ENCODE measurements at places on chromosomes 2 and 18.

- peak; percentile 7 for DNase-seq
Observed at GRCh38 chr2:130728007-130728454, 839 bp upstream of the GPR148 start.

DNA sequence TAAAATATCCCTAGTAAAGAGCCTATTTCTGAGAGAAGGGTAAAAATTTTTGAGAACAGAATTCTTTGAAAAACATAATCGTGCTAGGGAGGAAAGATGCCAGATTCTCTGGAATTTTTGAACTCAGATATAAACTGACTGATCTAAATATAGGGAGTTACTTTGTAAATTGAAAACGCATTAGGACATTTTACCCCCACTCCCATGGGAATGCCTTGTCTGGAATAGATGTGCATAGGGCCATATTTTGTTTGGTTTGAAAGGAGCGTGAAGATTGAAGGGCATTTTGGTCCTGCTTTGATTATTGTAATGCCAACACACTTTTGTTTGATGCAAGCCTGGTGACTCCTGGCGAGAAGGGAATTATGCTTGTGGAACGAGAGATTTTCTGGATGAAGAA is 158.7 kb upstream of the DPP10 start:
- no peak for DNase-seq

DNA sequence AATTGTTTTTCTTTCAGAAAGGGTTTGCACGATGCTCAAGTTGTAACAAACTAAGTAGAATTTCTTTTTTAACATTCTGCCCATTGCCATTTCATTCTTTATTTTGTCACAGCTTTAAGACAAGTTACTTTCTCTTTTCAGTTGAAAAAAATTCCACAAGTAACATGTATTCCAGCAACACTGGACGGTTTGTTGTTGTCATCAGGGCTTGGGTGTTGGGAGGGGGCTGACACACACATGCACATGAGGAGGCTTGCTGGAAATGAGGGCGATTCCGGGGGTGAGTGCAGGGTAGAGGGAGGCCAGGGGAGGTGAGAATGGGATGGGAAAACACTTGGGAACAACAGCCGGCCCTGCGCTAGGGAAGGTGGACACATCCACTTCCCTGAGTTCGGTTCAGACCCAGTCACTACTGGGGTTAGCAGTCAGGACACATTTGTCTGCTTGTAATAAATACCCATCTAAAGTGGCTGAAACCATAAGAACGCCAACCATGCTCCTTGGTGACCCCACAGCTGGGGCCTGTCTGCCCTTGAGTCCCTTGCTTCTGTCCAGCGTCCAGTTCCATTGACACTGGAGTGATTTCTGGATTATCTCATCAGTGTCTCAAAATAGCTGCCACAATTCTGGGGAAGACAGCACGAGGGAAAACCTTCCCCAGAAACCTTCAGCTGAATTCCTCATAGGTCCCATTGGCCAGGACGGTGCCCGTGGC is 141.8 kb upstream of the BCL2L11 start:
- DNase-seq: no peak

- DNase-seq: no peak
Observed at GRCh38 chr18:58542426-58543159, 86.3 kb downstream of the ALPK2 start.

DNA sequence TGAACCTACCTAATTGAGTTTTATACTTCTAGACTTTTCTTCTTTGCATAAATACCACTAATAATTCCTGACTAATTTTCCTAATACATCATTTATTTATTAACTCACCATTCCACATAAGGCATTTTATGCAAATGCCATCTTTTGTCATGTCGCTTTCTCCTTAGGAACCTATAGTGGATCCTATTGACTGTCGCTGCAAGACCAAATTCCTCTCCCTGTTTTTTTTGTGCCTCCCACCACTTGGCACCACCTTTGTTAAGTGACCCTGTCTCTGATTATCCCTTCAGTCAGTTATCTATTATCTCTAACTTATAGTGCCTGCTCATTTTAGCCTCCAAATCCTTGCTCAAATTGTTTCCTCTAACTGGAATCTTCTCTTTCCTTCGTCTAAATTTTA is 19.5 kb downstream of the UNC80 start:
- no peak for DNase-seq

- no peak for DNase-seq
Observed at GRCh38 chr2:38745267-38745666, 5.9 kb downstream of the SRSF7 start.

DNA sequence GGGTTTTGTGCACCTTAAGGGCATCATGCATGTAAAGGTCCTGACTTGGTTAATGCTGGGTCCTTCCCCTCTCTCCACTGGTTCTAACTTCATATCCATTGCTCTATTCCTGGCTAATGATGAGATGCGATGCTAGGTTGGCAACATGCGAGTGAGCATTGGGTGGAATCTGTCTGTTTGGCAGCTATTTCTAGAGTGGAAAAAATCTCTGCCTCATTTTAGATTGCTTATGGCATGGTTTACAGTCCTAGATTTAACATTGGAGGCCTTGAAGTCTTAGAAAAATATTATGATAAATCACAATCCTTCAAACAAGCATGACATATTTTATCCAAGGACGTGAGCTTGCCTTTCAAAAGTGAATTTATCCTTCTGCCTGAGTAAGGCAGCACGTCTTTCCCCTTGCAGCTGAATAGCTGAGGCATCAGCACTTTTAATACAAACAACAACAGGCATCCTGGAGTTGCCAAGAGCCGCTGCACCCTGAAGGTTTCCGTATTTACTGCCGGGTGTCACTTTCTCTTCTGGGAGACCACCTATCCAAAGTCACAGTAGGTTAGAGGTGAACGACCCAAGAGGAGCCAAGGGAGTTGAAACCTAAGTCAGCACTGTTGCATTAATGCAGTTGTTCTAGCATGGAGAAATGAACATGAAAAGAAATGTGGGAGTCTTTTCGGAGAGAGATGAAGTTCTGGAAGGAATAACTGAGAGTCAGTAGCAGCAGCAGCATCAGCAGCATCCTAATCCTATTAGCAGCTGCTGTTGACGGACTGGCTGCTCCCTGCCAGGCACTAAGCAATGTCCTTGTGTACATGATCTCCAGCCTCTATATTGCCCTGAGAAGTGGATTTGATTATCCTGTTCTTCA is 78.4 kb downstream of the MAPK4 start:
- no peak for DNase-seq

- DNase-seq: no peak
Observed at GRCh38 chr18:3914109-3914508, 464.1 kb downstream of the TGIF1 start.

DNA sequence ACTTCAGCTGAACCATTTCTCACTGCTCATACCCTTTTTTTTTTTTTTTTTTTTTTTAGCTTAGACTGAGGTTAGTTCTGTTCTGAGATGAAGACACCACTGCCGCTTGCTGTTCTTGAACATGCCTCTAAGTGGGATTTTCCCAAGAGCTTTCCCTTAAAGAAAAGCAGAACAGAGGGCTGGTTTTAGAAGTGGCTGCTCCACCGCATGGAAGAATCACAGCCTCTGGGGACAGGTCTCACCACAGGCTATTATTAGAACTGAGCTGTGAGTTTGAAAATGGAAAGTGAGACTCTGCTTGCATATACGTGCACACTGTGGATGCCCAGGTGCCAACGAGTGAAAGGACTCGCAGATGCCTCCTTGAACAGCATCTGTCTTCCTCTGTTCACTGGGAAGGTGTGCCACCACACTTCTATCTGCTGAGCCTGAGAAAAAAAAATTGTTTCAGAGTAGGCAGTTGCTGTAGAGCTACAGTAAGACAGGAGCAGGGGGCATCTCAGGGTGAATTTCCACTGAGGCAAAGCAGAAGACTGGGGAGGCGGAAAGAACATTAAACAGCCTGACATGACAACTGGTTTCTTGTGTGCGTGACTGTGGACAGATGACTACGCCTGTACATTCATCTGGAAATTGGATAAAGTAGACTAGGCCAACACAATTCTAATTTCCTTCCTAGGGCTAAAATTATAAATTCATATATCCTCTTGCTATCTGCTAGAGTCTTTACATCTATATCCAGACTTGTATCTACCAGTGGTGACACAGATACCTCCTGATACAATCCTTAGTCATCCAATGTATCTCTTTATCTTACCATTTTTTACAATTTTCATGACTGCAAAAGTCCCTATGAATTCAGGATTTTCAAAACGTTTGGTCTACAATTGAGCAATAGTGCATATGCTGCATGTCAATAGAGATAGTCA is 1045.7 kb upstream of the CELF4 start:
- peak; percentile 12 for DNase-seq

DNA sequence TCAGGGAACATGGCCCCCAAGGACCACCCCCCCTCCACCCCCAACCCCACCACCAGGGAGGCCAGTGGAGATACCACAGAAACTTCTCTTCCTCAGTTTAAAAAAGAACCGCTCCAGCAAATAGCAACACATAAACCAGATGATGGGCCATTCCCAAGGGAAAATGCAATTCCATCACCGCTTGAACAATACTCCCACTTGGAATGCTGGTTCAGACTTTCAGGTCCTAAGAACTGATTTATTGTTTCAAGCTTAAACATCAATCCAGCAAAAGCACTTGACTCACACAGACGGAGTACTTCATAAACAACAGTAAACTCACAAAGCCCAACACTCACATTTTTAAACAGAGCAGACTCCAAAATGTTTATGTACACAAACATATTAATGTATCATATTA is 6.9 kb downstream of the HDAC4 start:
- no peak for DNase-seq

GRCh38 chr18:44786257-44786656 is 105.6 kb downstream of the SETBP1 start:
- DNase-seq: no peak

DNA sequence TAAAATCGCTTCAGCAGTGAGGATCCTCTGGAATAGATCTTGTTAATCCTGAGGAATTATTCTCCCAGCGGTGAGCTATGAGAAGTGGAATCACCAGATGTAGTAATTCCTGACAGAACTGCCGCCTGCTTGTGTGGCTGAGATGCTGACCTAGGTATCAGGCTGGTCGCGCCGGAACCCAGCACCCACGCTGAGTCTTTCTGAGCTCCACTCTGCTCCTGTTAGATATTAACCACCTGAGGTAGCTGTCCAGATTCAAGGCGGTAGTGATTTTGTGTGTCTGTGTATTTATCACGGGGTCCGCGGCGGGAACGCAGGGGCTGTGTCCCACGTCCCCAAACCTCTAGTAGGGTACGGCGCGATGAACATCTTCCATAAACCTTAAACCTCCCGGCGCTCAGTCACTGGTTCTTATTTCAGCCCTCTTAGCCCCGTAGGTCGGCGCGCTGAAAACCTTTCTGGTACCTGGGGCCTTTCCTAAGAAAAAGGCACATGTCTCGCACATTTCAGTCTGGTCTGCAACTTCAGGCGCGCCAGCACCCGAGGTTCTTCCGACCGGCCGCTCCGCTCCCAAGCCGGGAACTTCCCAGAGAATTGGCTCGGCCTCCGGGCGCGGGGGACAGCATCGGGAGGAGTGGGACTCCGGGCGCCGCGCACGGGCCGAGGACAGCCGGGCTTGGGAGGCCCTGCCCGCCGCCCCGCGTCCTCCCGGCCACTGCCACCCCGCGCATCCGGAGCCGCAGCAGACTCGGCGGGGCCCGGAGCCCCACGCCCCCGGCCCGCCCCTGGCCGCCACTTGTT is 542 bp upstream of the CNNM3 start:
- DNase-seq: no peak

- no peak for DNase-seq
Observed at GRCh38 chr18:42471885-42472284, 516.9 kb downstream of the PIK3C3 start.

GRCh38 chr2:57720728-57721627 is 325.6 kb upstream of the VRK2 start:
- DNase-seq: no peak

- no peak for DNase-seq
Observed at GRCh38 chr18:14221689-14222088, 89.5 kb upstream of the ZNF519 start.

GRCh38 chr18:63183952-63184770 is 135.4 kb downstream of the BCL2 start:
- DNase-seq: no peak

- no peak for DNase-seq
Observed at GRCh38 chr2:67514515-67514914, 117.4 kb downstream of the ETAA1 start.

DNA sequence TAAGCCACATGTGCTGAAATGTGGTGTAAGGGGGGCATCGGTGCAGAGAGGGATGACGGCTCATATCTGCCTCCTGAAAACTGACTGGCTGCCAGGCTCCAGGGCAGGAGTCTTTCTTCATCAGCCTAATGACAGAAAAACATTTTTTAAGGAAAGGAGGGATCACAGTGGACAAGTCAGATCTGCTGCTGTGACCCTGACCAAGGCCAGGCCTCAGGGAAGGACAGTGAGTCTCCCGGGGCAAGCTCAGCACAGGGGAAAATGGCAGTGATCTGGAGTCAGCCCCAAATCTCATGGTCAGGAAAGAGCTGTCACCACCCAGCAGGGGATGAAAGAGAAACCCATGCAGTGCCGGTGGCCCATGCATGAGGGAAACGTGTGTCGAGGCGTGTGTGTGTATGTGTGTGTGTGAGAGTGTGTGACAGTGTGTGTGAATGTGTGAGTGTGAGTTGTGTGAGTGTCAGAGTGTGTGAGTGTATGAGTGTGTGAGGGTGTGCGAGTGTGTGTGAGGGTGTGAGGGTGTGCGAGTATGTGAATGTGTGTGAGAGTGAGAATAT is 134.5 kb downstream of the INHBB start:
- no peak for DNase-seq

- DNase-seq: no peak
Observed at GRCh38 chr2:88871336-88871735, 179.9 kb downstream of the RPIA start.

- DNase-seq: no peak
Observed at GRCh38 chr2:172993139-172993538, 82.5 kb upstream of the MAP3K20 start.
